ENCODE measurements at places on chromosomes 7 and 10.

GRCh38 chr7:135843214-135843613 lies 94.6 kb upstream of the FAM180A start:
- no peak for DNase-seq

GRCh38 chr7:6578114-6579084 lies 1.1 kb downstream of the ZDHHC4 start:
- DNase-seq: no peak

DNA sequence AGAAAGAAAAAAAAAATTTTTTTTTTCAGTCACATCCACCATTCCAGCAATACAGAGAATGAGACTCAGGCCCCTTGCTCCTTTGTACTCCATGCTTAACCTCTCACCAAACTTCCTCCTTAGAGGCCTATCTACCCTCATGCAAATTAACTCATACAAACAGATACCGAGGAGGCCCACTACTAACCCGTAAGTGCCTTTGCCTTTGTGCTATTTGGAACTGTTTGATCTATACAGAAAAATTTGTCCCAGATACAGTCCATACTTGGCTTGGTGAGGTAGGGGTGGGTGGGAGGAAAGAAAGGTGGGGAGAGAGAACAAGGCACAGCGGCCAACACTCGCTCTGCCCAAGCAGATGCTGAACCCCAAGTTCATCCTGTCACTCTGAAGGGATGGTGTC lies 87.8 kb upstream of the DUSP5 start:
- no peak for DNase-seq

DNA sequence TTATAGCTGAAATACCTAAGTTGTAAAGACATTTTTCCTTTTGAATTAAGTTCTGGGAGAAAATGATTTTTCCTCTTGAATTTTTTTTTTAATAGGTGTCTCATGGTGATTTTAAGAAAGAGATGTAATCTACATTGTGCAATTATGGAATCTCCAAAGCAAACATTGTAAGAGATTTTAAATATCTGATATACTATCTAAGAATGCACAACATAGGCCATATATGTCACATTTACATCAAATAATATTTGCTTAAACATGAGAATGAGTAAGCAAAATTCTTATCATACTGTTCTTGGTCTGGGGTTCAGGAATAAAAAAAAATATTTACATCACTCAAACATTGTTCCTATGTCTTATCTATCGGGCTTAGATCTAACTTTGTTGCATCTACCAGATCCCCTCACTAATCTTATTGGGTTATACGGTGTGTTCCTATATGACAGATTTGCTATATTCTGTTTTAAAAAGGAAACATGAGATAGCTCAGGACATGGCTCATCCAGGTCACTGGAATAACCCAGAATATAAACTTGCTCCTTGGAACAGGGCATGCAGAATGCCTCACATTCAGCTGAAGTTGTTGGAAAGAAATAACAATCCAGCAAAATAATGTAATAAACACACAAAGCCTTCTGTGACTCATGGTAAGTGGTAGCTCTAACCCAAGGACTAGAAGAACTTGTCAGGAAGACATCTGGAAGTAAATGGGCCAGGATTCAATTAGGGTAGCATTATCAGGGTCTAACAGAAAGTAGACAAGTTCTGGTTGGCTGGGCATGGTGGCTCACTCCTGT lies 794.7 kb downstream of the IPMK start:
- DNase-seq: no peak

- DNase-seq: no peak
These were observed 6.6 kb downstream of the CPA2 start for GRCh38 chr7:130273081-130273932.

DNA sequence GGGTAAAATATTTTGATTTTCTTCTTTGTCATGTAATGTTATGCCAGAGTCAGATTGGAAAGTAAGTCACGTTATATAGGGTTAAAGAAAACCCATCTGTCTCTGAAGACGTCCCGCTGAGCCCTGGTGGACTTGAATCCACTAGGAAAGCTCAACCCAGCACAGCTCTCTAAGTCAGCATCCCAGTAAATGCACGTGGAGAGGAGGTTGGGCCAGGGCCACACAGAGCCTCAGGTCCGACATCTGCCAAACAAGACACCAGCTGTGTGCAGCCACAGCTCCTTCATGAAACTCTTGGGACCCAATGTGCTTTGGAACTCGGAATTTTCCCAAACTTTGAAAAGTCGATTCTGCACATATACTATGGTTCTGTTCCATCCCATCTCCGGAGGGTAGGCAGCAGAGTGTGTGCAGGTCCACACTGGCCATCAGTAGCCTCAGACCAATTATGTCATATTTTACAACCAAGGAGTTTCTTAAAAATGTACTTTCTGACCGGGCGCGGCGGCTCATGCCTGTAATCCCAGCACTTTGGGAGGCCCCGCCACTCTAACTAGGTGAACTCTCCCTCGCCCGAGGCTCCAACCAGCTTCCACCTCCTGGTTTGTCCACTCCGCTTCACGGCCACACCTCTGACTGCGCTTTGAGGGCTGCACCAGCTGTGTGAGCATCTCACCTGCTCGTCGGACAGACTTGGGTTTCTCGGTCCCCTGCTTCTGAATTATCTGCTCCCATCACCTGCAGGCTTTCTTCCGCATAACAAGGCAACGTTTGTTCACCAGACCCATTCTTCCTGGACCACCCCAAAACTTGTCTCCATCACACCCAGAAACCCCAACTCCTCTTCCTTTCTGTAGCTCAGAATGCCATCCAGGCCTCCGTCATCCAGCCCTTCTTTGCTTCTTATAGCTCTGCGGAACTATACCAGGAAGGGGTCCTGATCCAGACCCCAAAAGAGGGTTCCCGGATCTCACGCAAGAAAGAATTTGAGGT lies 29.7 kb upstream of the DNAJB6 start:
- DNase-seq: no peak

DNA sequence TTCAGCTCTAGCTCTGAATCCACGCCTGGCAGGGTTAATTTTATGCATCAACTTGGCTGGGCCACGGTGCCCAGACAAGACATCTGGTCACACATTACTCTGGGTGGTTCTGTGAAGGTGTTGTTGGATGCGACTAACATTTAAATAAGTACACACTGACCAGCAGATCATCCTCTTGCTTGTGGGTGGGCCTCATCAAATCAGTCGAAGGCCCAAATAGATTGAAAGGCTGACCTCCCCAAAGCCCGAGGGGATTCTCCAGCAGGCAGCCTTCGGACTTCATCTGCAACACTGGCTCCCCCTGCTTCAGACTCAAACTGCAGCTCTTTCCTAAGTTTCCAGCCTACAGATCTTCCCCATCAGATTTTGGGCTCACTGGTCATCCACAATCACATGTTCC lies 53.6 kb downstream of the SFMBT2 start:
- DNase-seq: no peak

DNA sequence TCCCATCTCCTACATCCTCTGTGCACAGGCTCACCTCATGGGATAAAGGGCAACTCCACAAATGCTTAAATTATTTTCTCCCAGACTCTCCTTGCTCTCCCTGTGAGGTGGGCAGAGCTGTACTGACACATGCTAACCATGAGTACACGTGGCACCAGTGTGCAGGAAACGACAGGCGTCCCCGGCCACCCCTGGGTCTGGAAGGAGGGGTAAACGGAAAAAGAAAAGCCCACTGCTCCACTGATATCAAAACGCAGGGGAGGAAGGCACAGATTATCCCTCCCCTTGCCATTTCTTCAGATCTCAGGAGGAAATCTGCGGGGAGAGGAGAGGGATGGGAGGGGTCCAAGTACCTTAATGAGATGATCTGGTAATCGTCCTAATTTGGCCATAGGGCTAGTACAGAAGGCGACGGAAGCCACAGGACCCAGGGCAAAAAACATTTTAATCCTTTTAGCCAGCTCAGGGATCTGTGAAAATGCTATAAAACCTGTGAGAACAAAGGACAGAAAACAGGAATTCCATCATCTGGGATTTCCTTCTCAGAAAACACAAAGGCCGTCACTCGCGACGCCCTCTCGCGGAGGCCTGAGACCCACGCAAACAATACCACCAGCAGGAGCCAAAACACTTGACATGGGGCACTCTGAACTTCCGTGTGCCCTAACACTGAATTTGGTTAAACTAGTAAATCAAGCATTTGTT lies 17.8 kb upstream of the CH25H start:
- no peak for DNase-seq

GRCh38 chr7:130136579-130137167 lies 66.3 kb downstream of the KLHDC10 start:
- DNase-seq: no peak

GRCh38 chr7:102154425-102154824 lies 132.2 kb upstream of the SH2B2 start:
- DNase-seq: no peak

DNA sequence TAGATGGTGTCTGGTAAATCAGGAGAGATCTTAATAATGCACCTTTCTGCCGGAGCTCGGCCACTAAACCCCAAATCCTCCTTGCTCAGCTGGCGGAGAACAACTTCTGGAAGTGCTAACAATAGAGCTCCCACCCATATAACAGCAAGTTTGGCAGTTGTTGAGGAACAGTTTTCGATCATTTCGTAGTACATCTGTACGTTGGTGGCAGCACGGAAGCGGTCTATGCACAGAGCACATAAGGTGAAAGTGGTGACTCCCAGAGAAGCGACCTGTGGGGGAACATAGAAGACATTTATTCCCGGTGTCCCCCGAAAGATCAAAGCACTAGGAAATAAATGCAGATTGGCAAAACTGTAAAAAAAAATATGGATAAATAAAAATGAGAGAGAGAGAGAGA lies 18.5 kb downstream of the GPR37 start:
- DNase-seq: no peak

DNA sequence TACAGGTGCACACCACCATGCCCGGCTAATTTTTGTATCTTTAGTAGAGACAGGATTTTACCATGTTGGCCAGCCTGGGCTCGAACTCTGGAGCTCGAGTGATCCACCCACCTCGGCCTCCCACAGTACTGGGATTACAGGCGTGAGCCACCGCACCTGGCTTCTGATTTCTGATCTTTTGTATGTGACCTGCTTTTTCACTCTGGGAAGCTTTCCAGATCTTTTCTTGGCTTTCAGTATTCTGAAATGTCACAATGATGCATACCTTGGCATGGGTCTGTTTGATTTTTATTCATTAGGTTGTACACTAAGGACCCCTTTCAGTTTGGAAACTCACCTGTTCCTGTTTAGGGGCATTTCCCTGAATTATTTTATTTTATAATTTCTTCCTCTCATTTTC lies 41.6 kb downstream of the PROSER2 start:
- DNase-seq: no peak

GRCh38 chr10:63520500-63521415 lies at the start of gene REEP3:
TSS of gene REEP3 (plus strand) at chr10:63521401. CDS start at chr10:63521546, 145 bp downstream.
- peak; percentile 86 for DNase-seq

DNA sequence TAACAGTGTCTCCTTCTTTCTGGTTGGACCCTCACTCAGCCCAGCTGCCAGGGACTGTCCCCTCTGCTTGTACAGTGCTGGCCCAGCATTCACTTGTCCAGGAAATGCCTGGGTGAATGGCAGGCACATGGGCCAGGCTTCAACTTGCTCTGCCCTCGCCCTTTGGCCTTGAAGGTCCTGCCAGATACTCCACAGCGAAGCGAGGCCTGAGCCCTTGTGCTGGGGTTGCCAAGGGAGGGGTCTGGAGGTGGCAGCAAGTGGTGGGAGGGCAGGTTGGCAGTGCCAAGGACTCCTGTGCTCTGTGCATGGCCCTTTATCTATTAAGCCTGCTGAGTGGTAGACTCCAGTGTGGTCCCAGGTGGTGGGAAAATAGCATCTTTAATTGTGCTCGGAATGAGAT lies 75.7 kb downstream of the CDH23 start:
- no peak for DNase-seq

DNA sequence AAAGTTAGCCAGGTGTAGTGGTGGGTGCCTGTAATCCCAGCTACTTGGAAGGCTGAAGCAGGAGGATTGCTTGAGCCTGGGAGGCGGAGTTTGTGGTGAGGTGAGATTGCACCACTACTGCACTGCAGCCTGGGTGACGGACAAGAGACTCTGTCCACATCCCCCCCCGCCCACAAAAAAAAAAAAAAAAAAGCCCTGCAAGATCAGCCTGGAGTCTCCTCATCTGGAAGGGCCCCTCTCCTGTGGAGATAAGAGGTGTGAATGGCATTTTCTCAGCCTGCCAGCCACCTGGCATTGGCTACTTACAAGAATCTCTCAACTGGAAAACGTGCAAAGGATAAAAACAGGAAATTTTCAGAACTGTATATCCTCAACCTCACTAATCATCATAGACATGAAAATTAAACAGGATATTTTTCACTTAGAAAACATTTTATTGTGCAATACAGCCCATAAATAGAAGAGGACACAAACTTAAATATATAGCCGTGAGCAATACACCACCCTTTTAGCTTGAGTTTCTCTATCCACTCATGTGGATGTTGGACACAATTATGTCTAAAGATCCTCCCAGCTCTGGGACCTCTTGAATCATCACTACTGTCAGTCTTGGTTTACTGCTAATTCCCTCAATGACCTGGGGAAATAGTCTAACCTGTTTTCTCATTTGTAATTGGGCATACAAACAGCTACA lies 11.3 kb upstream of the TSPAN15 start:
- peak; percentile 72 for DNase-seq

DNA sequence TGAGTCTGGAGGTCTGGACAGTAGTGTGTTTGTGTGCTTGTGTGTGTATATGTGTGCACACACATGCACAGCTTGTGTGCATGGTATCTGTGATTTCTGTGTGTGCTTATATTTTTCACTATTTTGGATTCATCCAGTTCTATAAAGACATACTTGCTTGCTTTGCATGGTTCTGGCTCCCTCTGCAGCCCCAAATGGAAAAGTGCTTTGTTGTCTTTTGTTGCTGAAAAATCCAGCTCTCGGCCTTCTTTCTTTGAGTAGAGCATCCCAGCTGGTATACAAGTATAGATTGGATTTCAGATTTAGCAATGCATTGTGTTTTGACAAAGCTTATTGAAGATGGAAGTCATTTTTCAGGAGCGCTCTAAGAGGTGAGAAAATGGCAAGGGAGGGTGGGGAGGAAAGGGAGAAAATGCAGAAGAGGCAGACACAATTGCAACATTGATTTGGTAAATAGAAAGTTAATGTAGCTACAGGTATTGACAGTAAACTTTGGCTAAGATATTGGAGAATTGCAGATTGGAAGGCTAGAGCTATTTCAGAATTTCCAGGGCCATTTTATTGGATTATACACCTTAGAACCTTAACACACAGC lies 333.9 kb downstream of the AUTS2 start:
- peak; percentile 70 for DNase-seq

GRCh38 chr10:101091546-101092290 lies 29.9 kb downstream of the KAZALD1 start:
- DNase-seq: peak; percentile 45

- DNase-seq: peak; percentile 34
These were observed 75.5 kb downstream of the PAPSS2 start for GRCh38 chr10:87734987-87735827.

DNA sequence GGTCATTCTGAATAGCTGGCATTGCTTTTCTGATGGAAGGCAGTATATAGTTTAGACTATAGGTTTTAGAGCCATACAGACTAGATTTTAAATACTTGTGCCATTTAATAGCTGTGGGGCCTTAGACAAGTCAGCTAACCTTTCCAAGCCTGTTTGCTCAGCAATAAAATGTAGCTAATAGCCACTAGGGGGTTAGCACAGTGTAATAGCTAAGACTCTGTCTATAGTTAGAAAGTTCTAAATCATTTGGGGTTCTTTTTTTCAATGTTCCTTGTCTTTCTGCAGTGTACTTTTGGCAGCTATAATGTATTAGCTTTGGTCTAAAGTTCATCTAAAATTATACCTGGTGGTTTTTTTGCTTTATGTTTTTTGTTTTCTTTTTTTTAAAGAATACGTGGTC lies 7.5 kb upstream of the KIFBP start:
- DNase-seq: no peak

Measured in T47D (cell line).